NCI-H146 (cell line): ENCODE measurements at places on chromosomes 16 and 17.

DNA sequence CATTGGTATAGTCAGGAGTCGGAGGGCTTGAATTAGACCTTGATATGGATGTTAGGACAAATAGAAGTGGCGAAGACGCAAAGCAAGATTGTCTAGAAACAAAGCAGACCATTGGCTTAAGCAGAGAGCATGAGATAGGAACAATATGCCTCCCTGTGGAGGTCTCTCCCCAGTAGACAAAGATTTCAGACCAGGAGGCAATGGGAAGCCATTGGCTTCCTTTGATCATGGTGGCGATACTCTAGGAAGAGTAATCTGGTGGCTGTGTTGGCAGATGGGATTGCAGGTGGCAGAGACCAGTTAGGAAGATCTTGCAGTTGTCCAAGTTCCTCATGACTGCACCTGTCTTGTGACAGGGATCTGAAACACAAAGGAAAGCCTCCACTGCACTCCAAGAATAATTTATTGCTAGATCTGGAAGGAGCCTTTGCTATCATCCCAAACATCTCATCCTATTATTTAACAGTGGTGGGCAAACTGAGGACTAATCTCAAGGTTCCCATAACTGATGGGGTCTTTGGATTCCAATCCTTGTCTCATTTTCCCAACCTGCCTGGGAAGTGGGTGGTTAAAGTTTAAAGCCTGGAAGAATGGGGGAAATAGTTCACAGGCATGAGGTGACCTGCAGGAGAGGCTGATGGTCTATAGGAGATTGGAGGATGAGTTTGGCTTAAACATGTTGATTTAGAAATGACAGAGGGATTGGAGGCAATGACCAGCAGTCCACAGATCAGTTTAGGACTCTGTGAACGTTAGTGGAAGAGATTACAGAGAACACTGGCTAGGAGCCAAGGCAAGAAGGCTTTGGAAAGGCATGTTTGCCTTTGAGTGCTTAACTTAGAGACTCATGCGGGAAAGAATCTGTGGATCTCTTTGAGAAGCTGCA is 37.0 kb downstream of the HLF start:
- no peak for DNase-seq

GRCh38 chr16:75326333-75326732 is 74.9 kb upstream of the BCAR1 start:
- DNase-seq, result peak; percentile 36

DNA sequence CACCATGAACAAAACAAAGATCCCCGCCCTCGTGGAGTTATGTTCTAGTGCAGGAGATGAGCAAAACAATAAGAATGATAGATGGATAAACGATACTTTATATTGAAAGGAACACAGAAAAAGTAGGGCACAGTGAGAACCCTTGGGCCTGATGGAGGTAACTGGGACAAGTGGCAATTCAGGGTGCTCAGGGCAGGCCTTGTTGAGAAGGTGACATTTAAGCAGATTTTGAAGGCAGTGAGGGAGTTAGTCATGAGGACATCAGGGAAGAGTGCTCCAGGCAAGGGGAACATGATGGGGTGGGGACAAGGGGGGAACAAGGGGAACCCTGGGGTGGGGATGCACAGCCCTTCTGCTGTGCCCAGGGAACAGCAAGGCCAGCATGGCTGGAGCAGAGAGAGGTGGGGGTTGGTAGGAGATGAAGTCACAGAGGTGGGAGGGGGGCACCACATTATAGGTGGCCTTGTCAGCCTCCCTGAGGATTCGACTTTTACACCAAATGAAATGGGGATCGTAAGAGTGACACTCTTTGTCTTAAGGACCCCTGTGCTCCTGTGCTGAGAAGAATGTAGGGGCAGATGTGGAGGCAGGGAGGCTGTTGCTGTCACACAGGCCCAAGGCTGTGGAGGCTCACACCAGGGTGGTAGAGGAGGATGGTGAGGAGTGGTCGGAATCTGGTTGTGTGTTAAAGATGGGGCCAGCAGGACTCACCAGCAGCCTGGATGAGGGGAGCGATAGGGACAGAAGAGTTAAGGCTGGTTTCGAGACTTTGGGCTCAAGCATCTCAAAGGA is 9.2 kb upstream of the PRM1 start:
- DNase-seq, result no peak

DNA sequence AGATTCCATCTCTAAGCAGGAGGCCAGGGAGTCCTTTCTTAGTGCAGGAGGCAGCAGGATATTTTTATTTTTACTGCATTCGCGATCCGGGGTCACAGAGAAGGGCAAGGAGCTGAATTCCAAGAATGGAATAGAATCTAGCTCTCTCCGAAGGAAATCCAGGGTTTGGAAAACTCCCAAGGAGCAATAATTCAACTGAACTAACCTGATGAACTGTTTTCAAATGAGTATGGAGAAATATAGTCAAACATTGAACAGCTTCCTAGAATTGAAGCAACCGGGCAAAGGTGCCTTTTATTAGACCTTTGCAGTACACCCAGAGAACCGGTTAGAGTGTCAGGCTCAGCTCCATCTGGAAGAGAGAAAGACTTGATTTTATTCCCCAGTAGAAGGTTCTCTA is 120.7 kb upstream of the MAF start:
- DNase-seq, result no peak

DNA sequence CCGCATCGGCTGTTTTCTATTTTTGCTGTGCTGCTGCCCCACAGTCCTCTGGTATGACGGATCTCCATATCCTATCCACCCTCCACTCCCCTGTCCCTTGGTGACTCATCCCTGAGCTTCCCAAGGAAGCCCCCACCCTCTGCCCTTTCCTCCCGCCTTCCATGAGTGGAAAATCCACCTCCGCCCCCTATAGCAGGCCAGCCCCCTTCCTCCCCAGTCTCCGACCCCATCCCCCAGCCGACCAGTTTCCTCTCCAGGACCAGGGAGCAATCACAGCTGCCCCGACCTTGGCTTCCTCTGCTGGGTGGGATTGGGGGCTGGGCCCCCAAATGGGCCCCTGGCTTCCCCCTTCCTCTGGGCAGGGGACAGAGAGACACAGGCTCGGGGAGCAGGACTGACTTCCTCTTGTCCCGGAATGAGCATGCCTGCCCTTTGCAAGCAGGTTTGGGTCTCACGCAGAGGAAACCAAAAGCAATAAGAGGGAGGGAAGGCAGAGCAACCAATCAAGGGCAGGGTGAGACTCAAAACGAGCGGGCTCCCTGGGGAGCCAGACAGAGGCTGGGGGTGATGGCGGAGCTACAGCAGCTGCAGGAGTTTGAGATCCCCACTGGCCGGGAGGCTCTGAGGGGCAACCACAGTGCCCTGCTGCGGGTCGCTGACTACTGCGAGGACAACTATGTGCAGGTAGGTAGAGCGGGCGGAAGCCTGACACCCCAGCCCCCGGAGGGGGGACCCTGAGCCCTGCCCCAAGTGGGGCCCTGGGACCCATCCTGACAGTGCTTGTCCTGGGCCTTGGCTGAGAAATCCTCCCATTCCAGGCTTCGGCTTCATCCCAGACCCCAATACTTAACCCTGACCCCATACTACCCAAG is at the start of the genes ABI3 and GNGT2:
Gene ABI3, plus strand, starts transcription at position 550 of the 872 bp plus-strand sequence. Its CDS starts 18 bp downstream, at position 568.
Gene GNGT2, minus strand, starts transcription at position 417 of the 872 bp plus-strand sequence. CDS start 3,152 bp downstream, outside the sequence.
- no peak for DNase-seq

DNA sequence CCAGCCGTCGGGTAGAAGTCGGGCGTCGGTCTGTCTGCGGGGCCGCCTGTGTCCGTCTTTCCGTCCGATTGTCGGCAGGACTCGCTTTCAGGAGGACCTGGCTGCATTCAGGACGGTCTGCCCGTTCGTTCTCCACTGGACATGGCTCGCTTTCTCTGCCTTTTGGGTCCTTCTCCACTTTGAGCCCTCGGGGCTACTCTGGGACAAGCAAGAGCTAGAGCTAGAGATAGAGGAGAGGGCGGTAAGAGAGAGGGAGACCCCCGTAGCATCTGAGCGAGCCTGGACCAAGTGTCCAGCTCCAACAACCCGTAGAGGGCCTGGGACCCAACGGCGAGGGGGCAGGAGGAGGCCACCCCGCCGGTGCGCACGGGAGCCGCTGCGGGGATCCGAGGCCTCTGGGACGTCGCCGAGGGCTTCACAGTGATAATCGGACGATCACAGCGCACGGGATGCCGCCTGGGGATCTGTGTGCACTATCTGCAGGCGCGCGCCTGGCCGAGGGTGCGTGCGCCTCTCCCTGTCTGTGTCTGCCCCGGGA is 4.5 kb downstream of the TBX4 start:
- no peak for DNase-seq

DNA sequence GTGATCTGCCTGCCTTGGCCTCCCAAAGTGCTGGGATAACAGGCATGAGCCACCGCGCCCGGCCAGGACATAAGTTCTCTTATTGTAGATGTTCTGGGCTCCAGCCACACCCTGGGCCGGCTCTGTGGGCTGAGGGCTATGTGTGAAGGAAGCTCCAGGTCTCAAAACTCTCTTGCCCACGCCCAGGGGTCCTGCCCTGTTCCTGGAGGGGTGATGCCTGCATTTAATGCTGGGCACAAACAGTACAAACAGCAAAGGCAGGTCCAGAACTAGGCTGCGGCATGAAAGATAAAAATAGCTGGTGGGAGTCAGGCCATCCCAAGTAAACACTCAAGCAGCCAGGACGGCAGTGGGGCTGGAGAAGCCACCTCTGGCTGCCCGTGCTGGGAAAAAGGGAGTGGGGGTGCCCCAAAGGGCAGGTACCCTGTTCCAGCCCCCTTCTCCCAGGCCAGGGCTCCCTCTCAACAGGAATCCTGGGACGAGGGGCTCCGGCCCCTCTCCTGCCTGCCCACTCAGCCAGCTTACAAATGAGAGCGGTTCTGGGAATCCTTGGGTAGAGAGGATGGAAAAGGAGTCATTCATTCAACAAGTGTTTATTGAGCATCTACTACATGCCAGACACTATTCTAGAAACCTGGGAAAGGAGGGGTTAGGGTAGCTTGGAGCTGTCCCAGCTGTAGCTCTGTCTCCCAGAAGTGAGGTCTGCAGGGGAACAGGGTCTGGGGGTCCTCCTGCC is 4.6 kb downstream of the TRIM47 start:
- no peak for DNase-seq

GRCh38 chr16:14172200-14172809 is 101.2 kb downstream of the MRTFB start:
- DNase-seq, result no peak

DNA sequence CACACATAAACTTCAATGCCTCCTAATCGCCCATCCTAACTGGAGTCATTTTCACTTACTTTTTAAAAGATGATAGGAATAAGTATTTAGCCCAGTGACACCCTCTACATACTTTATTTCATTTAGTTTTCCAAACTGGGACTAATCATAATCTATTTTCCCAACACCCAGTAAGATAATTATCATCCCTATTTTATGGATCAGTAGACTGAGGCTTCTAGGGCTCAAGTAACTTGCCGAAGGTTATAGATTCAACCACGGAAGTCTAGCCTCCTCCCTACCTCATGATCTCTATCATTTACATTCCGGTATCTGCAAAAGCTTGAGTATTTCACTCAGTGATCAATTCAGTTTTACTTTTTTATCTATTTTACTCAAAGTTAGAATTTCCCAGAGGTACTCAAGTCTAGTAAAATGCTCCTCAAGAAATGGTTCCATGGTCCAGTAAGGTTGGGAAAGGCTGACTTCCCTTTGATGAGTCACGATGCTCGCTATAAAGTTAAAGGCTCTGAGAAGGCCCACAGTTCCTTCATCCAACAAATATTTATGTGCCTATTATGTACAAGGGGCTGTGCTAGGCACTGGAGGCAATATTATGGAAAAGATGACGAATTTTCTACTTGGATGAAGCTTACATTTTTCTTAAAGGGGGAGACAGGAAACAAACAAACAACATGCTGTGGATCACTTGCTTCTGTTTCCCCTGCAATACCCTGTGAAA is 75.1 kb downstream of the TOX3 start:
- DNase-seq, result no peak

DNA sequence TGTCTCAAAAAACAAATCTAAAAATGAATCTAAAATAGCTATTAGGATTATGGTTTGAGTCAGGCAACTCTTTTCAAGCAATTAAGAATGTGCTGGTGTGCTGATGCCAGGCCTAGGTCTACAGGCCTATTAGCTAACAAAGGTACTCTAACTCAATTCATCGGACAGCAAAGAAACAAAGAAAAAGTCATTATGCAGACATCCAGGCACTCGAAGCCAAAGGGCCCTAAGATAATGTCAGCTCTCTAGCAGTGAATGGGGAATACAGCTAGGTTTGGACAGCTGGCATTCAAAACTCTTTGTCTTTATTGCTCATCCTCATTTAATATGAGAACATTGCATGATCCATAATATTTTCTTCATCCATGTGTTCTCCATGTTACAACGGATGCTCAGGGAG is 108.5 kb downstream of the TMEM114 start:
- DNase-seq, result no peak

GRCh38 chr16:8958344-8959167 is 5.2 kb downstream of the USP7 start:
- no peak for DNase-seq

DNA sequence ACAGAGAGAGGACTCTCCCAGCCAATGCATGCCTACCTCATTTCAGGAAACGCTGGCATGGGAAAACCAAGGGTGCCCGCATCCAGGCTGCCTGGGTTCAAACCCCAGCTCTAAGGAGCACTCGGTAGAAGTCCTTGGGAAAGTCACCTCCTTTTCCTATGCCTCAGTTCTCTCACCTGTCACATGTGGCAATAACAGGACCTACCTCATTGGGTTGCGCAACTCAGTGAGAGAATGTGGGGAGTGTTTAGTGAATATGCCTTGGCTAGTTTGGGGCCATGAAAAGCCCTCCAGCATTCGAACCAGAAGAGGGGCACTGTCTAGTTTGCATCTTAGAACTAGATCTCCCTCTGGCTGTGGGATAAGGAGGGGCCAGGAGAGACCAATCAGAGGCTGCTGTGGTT is 9.0 kb upstream of the NXPH3 start:
- DNase-seq, result no peak

- no peak for DNase-seq
Observed at GRCh38 chr16:31357324-31358109, 2.5 kb downstream of the ITGAX start.

GRCh38 chr16:75343941-75344340 is 89.4 kb downstream of the CFDP1 start:
- no peak for DNase-seq

DNA sequence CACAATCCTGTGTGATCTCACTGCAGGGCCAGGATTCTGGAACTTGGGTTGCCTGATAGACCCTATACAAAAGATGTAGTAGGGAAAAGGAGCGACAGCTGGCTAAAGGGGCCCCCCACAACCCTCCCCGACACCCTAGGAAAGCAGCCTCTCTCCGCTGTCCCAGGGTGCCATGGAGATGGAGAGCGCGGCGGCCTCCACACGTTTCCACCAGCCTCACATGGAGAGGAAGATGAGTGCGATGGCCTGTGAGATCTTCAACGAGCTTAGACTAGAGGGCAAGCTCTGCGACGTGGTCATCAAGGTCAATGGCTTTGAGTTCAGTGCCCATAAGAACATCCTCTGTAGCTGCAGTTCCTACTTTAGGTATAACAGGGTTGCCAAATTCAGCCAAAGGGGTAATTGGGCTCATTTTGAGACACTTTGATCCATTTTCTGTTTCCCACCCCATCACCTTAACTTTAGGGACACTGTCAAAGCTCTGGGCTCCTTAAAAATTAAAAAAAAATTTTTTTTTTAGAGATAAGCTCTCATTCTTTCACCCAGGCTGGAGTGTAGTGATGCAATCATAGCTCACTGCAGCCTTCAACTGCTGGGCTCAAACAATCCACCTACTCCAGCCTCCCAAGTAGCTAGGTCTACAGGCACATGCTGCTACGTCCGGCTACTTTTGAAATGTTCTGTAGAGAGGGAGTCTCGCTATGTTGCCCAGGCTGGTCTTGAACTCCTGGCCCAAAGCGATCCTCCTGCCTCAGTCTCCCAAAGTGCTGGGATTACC is at the start of gene KLHL10:
Gene KLHL10, plus strand, starts transcription at position 65 of the 778 bp plus-strand sequence. Its CDS starts 108 bp downstream, at position 173.
- no peak for DNase-seq

GRCh38 chr17:72812823-72813222 is 279.7 kb downstream of the SLC39A11 start:
- no peak for DNase-seq
